AG08395 (cell line): ENCODE measurements at places on chromosomes 16 and 17.
A peak's percentile ranks its signal among the peaks of the same experiment; 100 is the strongest.

- DNase-seq, result peak; percentile 69
Measured at GRCh38 chr16:8998108-8998507, 34.4 kb upstream of the USP7 start.

- DNase-seq, result no peak
Measured at GRCh38 chr17:56801459-56802178, 32.1 kb downstream of the C17orf67 start.

DNA sequence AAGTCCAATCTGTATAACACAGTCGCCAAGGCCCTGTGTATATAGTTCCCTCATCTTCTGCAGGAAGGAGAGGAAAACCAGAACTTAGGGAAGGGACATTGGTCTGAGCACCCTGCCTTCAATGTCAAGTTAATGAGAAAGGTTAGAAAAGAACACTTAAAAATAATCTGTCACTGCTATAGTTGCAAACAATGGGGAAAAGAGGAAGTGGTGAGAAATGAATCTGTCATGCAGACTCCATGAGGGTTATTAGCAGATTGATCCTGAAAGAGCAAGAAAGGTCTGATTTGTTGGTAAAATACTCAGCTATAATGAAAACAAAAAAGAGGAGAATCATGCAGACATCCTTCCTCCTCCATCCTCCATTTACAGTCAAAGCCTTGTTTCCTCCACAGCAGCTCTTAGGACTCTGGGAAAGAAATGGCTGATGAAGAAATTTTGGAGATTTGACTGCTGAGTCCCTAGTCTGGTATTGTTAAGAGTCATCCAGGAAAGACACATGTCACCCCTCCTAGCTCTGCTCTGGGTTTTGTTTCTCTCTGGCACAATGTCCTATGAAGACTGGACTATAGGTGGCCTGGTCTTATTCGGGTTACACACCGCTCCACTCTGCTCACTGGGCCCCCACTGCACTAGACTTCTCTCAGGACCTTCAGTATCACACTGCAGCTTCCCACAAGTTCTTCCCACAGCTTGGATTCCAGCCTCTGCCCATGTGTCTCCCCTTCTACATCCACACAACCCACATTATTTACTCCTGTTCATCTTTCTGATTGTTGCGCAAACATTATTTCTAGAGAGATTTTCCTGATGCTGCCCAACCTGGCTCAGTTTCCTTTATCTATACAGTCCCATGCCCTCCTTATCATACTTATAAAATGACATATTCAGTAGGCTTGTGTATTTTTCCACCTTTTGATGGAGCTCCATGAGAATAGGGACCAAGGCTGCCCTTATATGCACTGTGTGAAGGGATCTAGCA is 56.5 kb upstream of the XYLT1 start:
- no peak for DNase-seq

DNA sequence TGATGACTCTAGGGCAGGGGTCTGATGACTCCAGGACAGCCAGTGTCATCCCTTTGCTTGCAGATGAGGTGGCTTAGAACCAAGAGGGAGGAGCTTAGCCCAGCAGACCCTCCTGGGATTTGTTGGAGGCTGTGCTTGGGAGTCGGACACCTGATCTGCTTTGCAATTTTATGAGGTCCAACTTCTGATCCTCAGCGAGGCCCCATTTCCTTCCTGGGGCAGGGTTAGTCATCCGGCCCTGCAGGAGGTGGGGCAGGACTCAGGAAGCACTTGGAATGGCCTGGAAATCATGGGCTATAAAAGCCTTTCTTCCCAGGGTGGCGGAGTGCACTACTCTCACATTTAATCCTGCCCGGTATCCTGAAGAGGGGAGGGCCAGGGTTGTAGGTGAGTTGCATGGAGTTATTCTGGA is 168.5 kb downstream of the MSI2 start:
- DNase-seq, result no peak

- peak; percentile 74 for DNase-seq
Measured at GRCh38 chr17:39002991-39003715, 36.0 kb upstream of the FBXO47 start.

GRCh38 chr17:64369007-64369893 is 21.4 kb downstream of the PECAM1 start:
- no peak for DNase-seq

- DNase-seq, result peak; percentile 14
Measured at GRCh38 chr17:80869481-80870145, 122.0 kb upstream of the CHMP6 start.

- DNase-seq, result peak; percentile 57
Measured at GRCh38 chr16:64428463-64429113, 693.3 kb downstream of the CDH11 start.

- no peak for DNase-seq
Measured at GRCh38 chr17:34201767-34202166, 53.3 kb upstream of the CCL2 start.

GRCh38 chr16:641326-642188 is at the start of gene MCRIP2:
TSS of gene MCRIP2 (plus strand) at chr16:641828. CDS start at chr16:641992, 164 bp downstream.
- DNase-seq, result peak; percentile 91

GRCh38 chr16:86848821-86849220 is 270.5 kb downstream of the FOXL1 start:
- DNase-seq, result no peak

GRCh38 chr17:60665602-60666001 is 12.0 kb upstream of the BCAS3 start:
- DNase-seq, result no peak

DNA sequence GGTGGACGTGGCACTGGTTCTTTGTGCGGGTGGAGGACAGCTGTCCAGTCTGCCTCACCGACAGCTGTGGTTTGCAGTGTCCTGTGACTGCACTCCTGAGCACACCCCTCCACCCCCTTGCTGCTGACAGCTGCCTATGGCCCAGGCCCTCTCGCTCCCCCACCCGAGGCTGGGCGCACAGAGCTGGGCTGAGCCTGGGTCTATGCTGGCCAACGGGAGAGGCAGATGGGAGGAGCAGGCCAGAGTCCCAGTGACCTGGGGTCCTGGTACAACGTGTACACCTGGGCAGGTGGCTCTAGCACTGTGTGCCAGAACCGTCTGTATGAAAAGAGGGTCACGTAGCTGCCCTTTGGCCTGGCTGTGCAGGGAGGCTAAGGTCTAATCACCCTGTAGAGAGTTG is 30.5 kb downstream of the BAIAP2 start:
- DNase-seq, result no peak

DNA sequence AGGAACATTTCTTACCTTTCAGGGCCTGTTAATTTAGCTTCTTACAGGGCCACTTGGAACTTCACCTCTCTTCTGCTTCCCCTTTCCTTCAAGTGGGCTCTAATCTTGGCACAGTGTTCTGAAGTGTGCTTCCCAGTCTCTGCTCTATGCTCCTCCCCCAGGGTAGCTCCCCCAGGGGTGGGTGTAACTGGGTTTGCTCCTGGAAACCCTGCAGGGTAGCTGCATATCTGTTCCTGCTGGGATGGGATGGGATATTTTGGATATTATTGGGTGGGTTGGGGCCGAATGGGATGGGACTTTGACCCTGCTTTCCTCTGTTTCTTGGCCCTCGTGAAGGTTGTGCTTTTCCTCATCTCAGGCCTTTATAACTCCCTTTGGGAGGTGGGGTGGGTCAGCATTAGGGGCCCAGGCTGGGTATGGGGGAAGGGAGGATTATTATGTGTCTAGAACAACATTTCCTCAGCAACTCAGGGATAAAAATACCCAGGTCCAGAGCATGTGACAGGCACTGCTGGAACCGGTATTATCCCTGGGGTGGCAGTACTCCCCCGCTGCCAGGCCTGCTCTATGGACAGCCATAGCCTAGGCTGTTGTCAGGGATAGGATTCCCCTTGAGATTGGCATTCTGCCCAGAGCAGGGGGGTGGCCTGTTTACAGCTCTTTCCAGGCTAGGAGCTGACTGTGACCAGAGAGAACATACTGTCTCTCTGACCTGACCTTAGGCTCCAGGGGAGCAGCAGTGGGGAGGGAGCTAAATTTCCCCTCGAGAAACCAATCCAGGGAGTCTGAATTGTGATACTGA is 5.0 kb downstream of the NFE2L1 start:
- DNase-seq, result no peak

DNA sequence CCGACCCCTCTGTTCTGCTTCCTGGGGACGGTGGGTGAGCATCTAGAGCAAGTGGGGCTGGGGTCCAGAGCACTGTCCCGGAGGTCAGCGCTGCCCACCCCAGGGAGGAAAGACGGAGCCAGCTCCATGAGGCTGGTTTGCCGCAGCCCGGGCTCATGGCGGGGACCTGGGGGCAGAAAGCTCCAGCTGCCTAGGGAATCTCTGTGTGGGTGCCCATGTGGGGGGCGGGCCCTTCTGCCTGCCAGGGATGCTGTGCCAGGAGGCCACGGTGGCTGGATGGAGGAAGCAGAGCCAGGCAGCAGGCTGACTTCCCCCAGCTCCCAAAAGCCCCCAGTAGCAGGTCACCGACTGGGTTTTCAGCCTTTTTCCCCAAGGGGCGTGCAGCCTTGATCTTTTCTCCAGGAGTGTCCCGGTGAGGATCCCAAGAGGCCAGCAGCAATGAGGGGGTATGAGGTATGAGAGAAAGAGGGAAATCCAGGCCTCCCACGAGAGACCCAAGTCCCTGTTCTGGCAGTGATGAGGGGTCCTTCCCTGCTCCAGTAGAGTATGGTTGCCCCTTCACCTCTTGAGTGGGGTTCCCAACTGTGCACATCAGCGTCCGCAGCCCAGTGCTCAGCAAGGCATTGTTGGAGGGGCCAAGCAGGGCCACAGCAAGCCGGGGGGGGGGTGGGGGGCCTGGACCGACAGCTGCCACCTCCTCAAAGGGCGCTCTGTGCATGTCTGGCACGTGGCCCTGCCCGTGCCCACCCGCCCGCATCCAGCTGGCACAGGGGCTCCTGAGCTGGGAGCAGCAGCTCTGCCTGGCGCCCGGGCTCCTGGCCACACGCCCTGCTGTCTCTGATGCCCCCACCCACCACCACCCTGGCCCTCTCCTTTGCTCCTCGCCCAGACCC is 15.6 kb upstream of the BCAR1 start:
- DNase-seq, result no peak

- peak; percentile 88 for DNase-seq
Measured at GRCh38 chr17:66301864-66302741, at the start of gene PRKCA. TSS of gene PRKCA (plus strand) at chr17:66302613.

- DNase-seq, result peak; percentile 88
Measured at GRCh38 chr17:37779554-37779953, 34.7 kb upstream of the HNF1B start.

- no peak for DNase-seq
Measured at GRCh38 chr17:73535746-73536145, 108.5 kb downstream of the SDK2 start.

DNA sequence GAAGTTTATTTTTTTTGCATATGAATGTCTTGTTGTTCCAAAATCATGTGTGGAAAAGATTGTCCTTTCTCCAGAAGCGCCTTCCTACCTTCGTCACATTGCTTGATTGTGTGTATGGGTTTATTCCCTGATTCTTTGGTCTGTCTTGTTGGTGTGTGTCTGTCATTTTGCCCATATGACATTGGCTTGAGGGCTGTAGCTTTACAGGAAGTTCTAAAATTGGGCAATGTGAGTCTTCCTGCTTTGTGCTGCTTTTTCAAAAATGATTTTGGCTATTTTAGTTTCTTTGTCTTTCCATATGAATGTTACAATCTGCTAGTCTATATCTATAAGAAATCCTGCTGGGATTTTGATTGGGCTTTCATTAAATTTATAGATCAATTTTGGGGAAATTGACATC is 217.2 kb downstream of the SNX29 start:
- DNase-seq, result no peak

GRCh38 chr17:59521465-59522126 is 43.8 kb upstream of the DHX40 start:
- peak; percentile 88 for DNase-seq

GRCh38 chr16:5188318-5188988 is 90.9 kb upstream of the EEF2KMT start:
- DNase-seq, result no peak

DNA sequence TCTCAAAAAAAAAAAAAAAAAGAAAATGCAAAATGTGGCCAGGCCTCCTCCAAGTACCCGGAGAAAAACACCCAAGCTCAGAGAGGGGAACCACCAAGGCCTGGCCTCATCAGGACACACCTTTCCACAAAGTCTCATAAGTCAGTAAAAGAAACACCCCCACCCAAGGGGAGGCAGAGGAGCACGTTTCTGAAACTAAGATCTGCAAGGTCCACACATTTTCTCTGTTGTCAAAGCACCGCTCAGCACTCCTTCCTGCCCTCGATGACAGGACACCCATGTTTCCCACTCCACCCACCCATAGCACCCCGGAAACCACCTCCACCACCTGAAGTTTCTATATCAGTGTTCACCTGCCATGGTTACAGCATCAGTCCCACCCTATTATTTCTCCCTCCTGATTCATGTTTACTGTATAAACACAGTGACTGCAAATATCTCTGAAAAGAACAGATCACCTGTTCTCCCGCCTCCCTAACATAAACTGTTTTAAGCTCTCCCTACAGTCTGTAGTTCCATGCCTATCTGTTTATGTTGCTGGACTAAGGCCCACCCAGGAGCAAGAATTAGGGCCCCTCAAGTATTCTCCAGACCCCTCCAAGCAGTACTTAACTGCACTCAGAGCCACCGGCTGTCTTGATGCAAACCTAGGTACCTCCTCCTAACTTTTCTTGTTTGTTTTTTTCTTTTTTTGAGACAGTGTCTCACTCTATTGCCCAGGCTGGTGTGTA is 2.0 kb downstream of the CORO7 start:
- DNase-seq, result no peak

- DNase-seq, result no peak
Measured at GRCh38 chr16:73150786-73151185, 102.9 kb upstream of the ZFHX3 start.

DNA sequence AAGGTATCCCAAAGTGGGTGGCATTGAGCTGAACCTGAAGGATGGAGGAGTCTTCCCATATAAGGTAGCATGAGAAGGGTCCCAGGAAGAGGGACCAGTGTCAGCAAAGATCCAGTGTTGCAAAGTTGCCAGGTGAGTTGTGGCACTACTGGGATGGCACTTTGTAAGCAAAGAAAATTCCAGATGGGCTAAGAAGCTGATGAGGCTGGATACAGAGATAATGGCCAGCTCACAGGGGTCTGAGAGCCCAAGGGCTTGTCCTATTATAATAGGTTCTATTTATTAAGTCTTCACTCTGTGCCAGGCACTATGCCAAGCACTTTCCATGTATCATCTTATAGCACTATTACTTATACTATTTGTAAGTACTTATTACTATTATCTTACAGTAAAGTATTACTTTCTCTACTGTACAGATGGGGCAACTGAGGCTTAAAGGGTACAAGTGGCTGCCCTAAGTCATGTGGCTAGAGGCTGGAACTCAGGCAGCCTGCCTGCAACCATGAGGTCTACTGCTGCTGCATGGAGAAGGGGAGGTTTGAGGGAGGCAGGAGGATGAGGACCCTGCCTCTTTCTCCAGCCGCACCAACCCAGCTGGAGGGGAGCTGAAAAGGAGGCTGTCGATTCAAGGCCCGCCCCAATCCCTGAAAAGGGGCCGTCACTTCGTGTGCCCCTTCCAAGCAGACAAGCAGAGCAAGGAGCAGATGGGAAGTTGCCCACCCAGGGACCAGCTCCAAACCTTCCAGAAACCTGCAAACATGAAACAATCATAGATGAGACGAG is 86.5 kb downstream of the C16orf78 start:
- DNase-seq, result no peak

DNA sequence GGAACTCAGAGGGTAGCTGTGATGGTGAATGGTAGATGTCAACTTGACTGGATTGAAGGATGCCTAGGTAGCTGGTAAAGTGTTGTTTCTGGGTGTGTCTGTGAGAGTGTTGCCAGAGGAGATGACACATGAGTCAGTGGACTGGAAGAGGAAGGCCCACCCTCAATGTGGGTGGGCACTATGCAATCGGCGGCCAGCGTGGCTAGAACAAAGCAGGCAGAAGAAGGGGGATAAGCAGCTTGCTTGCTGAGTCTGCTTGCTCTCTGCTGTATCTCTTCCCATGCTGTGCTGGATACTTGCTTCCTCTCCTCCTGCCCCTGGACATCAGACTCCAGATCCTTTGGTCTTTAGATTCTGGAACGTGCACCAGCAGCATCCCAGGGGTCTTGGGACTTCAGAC is 128.1 kb downstream of the AIPL1 start:
- no peak for DNase-seq
